ENCODE measurements at places on chromosomes 1 and 21. TPM values are rescaled to one million over a fixed set of nuclear protein-coding genes. Genes with fewer than 3 reads are reported as not detected.

The RNU1-4 gene
- total RNA-seq, result under 0.01 TPM

The MMP23B gene
- total RNA-seq, result 17.2 TPM

The FLAD1 gene
- 16.2 TPM for total RNA-seq

The ARHGEF16 gene
- 0.52 TPM for total RNA-seq

The USH2A gene
- total RNA-seq, result 0.52 TPM

The DPT gene
- 74.6 TPM for total RNA-seq

The TSSK3 gene
- 1.0 TPM for total RNA-seq

The CLCA2 gene
- not detected for total RNA-seq

Measured in skeletal muscle tissue (tissue), 5 donors.